ENCODE measurements at places on chromosomes 3 and 15. TPM values are rescaled to one million over a fixed set of nuclear protein-coding genes. Genes with fewer than 3 reads are reported as not detected.
A peak's percentile ranks its signal among the peaks of the same experiment; 100 is the strongest.

GRCh38 chr3:56954125-56954524, 106.3 kb upstream of the SPATA12 start:
- no peaks in the 10 kb centered on the region for H3K4me1 ChIP-seq
- no peak for DNase-seq
- no peak overlapping the region for H3K4me3 ChIP-seq
- H3K27me3 ChIP-seq: no peaks in the 10 kb centered on the region
- H3K27ac ChIP-seq: no peak overlapping the region

DNA sequence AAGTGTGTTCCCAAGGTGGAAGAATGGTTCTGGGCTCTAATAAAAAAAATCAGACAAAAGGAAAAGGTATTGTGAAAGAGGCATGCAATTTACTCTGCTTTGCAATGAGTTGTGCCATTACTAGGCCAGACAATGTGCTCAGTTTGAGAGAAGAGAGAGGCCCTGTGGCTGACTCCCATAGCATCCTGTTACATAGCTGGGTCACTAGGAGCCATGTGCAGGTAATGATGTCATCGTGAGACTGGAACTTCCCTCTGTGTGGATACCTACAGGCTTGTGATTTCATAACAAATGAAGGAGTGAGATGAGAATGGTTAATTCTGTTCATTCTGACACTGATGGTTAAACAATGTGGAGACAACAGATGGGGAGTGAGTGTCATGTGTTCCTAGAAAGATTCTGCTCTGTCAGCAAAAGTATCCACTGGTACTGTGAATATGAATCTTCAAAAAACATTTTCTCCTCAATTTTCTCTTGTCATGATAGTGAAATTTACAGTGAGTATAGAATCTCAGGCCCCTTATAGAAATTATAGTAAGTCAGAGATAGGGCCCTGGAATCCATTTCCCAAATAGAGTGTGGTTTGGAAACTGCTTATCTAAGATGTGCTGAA, 648.7 kb upstream of the DPPA4 start:
- no peaks in the 10 kb centered on the region for H3K4me1 ChIP-seq
- no peak for DNase-seq
- H3K27me3 ChIP-seq: no peaks in the 10 kb centered on the region
- no peak overlapping the region for H3K4me3 ChIP-seq
- no peaks in the 10 kb centered on the region for H3K36me3 ChIP-seq

DNA sequence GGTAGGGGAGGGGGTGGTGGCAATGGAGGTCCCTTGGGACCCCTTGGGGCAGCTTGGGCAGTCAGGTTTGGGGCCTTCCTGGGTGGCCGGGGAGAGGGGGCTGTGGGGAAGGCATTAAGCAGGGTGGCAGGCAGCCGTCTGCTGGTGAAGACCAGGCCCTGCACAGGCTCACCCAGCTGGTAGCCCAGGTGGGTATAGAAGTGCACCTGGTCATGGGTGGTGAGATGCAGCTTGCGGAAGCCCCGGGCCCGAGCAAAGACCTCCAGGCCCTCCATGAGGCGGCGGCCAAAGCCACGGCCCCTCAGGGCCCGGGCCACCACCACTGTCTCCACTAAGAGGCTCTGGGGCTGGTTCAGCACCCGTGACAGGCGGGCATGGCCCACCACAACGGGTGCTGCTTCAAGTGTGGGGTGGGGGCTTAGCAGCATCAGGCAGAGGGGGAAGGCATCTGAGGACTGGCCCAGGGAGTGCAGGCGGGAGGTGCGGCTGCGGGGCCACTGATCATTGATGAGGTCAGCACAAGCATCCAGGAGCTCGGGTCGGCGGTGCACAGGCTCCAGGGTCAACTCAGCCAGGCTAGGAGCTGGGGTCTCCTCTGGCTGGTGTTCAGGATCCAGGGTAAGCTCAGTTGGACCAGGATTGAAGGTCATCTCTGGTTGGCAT, 2.4 kb downstream of the HYAL3 start:
- peaks cover 42% of the 10 kb centered on the region for H3K4me1 ChIP-seq
- H3K27me3 ChIP-seq: no peaks in the 10 kb centered on the region
- no peak overlapping the region for H3K4me3 ChIP-seq
- H3K36me3 ChIP-seq: peaks cover 6% of the 10 kb centered on the region

DNA sequence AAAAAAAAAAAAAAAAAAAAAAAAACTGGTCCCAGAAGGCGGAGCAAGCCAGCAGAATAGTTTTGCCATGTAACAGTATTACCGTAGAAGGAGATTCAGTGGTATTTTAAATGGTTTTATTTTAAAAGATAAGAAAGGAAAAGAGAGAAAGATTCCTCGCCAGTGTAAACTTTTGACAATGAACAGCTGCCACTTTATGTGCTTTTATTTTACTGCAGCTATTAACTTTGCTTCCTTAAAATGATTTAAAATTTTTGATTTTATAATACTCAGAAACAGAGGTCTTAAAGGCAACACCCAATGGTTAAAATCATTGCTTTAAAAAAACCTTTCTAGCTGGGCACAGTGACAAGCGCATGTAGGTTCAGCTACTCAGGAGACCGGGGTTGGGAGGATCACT, 46.8 kb downstream of the TMCO5A start:
- DNase-seq: no peak
- no peak overlapping the region for H3K27ac ChIP-seq
- H3K36me3 ChIP-seq: no peaks in the 10 kb centered on the region
- H3K27me3 ChIP-seq: peaks cover 9% of the 10 kb centered on the region
- H3K4me1 ChIP-seq: no peaks in the 10 kb centered on the region

DNA sequence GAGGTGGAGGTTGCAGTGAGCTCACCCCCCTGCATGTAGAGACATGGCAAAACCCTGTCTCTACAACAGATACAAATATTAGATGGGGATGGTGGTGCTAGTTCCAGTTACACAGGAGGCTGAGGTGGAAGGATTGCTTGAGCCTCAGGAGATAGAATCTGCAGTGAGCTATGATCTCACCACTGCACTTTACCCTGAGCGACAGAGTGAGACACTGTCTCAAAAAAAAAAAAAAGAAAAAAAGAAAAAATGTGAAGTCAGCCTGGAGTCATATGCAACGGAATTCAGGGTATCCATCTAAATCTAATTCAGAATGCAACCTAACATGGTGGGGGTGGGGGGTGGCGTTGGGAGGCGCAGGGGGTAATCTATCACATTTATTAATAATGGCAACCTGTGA, 37.1 kb upstream of the NR2F2 start:
- no peaks in the 10 kb centered on the region for H3K4me1 ChIP-seq
- H3K4me3 ChIP-seq: no peak overlapping the region
- no peaks in the 10 kb centered on the region for H3K27me3 ChIP-seq
- H3K36me3 ChIP-seq: no peaks in the 10 kb centered on the region

Gene MAGEL2
- polyA plus RNA-seq: not detected

GRCh38 chr15:63626955-63627354, 29.8 kb downstream of the FBXL22 start:
- H3K36me3 ChIP-seq: peaks cover 88% of the 10 kb centered on the region
- H3K4me3 ChIP-seq: no peak overlapping the region
- no peak for DNase-seq

DNA sequence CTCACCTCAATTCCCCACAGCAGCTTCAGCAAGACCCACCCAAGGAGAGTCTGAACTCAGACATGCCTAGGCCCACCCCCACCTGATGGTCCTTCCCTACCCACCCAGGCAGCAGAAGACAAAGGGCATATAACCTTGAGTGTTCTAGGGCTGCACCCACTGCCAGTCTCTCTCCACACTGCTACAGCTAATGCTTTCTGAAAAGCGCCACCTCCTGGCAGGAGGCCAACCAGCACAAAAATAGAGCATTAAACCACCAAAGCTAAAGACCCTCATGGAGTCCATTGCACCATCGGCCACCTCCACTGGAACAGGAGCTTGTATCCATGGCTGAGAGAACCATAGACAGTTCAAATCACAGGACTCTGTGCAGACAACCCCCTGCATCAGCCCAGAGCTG, 11.3 kb upstream of the RPL39L start:
- no peak overlapping the region for H3K27ac ChIP-seq
- no peaks in the 10 kb centered on the region for H3K36me3 ChIP-seq
- H3K4me3 ChIP-seq: no peak overlapping the region

Gene PIGZ
- polyA plus RNA-seq: 2.2 TPM

- H3K27me3 ChIP-seq: no peaks in the 10 kb centered on the region
- no peak overlapping the region for H3K4me3 ChIP-seq
- peak overlapping the region; percentile 99 for H3K27ac ChIP-seq
- no peaks in the 10 kb centered on the region for H3K36me3 ChIP-seq
- DNase-seq: no peak
Measured at GRCh38 chr3:146540978-146541377, 3.4 kb downstream of the PLSCR1 start.

DNA sequence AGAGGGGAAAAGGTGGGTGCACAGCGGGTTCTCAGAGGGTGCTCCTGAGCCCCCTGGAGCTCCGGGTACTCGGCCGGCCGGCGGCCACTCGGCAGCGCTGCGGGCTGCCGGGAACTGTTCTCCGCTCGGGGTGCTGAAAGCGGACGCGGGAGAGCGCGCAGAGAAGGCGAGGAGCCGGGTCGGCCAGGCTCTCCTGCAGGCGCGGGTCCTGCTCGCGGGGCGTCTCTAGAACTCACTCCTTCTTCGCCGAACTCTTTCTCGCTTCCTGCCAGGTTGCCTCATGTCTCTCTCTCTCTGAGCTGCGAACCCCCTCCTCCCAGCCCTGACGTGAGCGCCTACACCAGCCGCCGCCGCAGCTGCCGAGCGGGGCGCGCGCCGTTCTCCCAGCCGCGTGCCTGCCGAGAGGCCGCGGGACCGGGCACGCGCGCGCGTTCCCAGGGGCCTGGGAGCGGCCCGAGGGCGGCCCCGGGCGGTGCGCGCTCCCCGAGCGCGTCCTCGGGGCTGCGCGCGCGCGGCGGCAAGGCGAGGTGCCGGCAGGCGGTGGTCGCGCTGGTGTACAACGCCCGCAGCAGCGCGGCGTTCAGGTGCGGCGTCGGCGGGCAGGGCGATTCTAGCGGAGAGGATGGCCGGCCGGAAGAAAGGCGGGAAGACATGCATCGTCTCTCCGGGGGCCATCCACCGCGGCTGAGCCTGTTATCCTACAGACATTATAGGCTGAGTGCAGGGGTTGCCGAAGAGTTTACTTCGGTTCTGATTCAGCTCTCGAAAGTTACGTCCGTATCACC, at the start of gene PEX5L:
TSS of gene PEX5L (minus strand) at position 267 of the 785 bp plus-strand sequence. CDS start 338 bp downstream, outside the sequence.
- H3K4me1 ChIP-seq: no peaks in the 10 kb centered on the region
- H3K27ac ChIP-seq: no peak within 1 kb of the TSS
- DNase-seq: peak; percentile 35
- no peaks in the 10 kb centered on the region for H3K36me3 ChIP-seq
- peak within 1 kb of the TSS; percentile 32 for H3K4me3 ChIP-seq
- peaks cover 80% of the 10 kb centered on the region for H3K27me3 ChIP-seq

Gene ZPLD1
- 0.04 TPM for polyA plus RNA-seq
